ENCODE measurements at places on chromosomes 11 and 22.

DNA sequence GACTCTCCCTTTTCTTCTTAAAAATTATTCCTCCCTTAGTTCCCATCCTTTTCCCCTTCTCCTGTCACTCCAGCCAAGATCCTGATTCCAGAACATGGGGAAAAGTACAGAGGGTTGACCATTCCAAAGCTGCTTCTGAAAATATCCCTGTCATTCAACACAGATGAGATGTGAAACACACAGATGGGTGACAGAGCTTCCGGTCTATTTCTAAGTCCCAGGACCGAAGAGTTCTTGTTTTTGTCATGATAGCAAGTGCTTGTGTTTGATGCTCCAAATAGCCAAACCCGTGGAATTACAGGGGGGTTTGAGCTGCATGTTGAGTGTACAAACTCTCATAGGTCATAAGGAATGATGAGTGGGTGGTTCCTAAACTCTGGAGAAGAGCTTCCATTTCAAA lies 57.9 kb downstream of the PARVA start:
- no peak for DNase-seq

GRCh38 chr22:32333769-32334659 lies 23.7 kb upstream of the RFPL3 start:
- DNase-seq, result no peak

GRCh38 chr11:2898366-2899079 lies 12.9 kb upstream of the CDKN1C start:
- no peak for DNase-seq

DNA sequence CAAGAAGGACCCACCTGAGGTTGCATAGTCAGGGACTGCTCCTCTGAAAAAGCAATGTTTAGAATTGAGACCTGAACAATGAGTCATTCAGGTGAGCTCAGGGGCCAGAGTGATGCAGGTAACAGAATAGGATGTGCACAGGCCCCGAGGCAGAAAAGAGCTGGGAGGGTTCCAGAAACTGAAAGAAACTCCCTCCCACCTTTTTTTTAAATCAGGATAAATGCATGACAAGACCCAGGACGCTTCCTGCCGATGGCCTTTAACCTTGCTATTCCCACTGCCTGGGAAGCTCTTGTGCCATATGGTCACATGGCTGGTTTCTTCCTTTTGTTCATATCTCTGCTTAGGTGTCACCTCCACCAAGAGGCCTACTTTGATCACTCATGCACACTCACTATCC lies 214.2 kb upstream of the ZBED5 start:
- DNase-seq, result no peak

DNA sequence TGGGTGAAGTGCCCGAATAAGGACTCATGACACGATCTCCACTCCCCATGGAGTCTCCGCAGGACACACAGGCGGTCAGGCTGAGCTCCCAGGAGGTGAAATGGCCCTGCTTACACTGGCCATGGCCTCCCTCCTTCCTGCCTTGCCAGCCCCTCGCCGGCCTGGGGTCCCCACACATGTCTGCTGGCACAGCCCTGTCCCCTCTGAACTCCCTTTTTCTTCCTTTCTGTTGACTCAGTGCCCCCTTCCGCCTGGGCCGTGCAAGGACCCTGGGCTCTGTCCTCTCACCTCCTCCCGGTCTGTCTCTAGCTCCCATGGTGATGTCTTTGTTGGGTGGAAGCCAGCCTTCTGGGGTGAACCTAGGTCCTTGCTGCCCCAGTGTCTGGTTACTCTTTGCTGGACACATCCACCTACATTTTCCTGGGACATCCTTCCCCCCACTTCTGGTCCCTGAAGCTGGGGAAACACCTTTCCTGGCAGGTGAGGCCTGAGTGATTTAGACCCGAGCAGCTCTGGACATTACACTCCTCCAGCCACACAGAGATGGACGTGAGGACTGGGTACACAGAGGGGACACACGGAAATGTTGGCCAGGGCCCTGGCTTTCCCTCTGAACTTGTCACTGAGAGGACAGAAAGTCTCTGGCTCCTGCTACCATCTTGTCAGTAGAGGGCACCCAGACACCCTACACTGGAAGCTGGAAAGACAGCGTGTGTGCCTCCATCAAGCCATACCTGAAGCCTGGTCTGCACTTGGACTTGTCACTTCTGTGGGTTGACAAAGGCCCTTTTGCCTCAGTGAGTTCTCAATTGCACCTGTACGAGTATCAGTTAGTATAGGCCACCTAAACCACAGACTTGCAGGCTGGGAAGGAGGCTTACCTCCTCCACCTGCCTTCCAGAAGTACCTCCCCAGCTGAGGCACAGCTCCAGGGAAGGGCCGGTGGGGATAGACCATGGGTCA lies 864.3 kb downstream of the TBC1D22A start:
- no peak for DNase-seq

DNA sequence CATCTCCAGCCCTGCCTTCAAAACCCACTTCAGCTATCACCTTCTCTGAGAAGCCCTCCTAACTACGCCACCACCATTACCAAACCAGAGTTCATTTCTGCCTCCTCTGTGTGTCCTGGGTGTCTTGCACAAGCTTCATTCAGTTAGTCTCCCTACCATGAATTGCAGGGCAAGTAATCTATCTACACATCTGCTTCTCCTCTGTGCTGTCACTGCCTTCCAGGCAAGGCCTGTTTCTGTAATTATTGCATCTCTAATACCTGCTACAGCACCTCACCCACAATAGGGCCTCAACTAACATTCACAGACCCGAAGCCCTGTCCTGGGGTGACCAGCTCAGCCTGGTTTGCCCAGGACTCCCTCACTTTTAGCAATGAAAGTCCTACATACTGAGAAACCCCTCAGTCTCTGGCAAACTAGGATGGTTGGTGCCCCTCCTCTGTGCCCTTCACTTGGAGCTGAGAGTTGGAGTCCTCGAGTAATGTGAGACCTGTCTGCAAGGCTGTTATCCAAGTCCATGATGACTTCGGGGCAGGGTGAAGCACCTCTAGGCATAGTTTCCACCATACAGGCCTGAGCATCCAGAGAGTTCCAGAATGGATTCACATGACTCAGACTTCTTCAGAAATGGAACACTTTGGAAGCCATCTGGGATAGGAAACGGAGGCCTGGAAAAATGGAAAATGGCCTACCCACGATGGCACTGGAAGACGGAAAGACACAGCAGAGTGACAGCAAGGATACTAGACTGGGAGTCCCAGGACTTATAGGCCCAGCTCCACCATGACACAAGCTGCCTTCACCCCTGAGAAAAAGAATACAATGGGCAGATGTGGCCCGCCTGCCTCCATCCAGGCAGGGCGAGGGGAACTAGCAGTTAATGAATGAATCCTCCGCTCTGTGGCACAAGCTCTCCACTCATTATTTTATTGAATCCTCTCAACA lies 269.3 kb downstream of the BUD13 start:
- no peak for DNase-seq

DNA sequence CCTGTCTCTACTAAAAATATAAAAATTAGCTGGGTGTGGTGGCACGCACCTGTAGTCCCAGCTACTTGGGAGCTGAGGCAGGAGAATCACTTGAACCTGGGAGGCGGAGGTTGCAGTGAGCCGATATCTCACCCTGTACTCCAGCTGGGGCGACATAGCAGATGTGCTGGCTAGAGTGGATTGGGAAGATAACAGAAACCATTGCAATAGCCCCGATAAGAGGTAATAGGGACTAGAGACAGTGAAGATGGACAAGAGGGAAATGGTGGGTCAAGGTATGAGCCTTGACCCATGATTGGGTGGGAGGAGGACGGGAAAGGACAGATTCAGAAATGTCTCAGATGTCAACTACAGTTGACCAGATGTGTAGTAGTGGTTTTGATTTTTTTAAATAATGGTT lies 6.1 kb downstream of the SWAP70 start:
- DNase-seq, result no peak

- DNase-seq, result no peak
Observed at GRCh38 chr22:45448431-45448830, 34.9 kb downstream of the RIBC2 start.

- no peak for DNase-seq
Observed at GRCh38 chr11:19208959-19209546, 7.3 kb upstream of the CSRP3 start.

- DNase-seq, result no peak
Observed at GRCh38 chr11:103035791-103036434, 56.0 kb downstream of the DCUN1D5 start.

DNA sequence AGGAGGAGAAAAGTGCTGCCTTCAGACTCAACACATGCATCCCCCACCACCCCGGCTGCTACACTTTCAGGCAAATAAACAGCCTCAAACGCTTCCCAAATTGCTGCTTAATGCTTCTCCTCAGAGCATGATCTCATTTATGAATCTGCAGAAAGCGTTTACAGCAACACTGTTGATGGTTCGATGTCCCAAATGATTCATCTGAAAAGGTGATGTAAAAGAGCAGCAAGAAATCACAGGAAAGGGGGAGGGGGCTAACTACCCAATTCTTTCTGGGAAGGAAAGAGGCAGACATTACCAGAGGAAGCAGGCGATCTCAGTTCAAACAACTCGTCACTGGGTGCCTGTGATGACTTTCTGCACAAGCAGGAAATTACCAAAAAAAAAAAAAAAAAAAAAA lies 119.6 kb downstream of the TENM4 start:
- DNase-seq, result no peak

- no peak for DNase-seq
Observed at GRCh38 chr11:352456-353031, 16.8 kb upstream of the B4GALNT4 start.

- no peak for DNase-seq
Observed at GRCh38 chr11:119209186-119209585, 3.0 kb downstream of the CBL start.

DNA sequence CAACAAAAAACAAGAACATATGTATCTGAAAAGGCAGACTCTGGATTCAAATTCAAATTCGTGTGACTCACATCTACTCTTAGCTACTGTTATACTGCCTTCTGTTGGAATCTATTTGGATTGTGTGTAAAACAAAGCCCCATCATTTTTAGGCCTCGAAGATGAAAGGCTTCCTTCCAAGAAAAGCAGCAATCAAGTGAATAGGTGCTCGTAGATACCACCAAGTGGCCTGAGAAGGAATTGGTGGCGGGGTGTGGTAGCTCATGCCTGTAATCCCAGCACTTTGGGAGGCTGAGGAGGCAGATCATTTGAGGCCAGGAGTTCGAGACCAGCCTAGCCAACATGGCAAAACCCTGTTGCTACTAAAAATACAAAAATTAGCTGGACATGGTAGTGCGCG lies 4.2 kb downstream of the GRAMD1B start:
- no peak for DNase-seq

- DNase-seq, result no peak
Observed at GRCh38 chr22:29154364-29155048, 51.2 kb upstream of the EMID1 start.

- no peak for DNase-seq
Observed at GRCh38 chr11:105811242-105811641, 201.4 kb downstream of the GRIA4 start.

GRCh38 chr11:123856444-123856843 lies 29.0 kb downstream of the TMEM225 start:
- DNase-seq, result no peak

GRCh38 chr11:130144861-130145281 lies 14.7 kb upstream of the ST14 start:
- DNase-seq, result no peak

DNA sequence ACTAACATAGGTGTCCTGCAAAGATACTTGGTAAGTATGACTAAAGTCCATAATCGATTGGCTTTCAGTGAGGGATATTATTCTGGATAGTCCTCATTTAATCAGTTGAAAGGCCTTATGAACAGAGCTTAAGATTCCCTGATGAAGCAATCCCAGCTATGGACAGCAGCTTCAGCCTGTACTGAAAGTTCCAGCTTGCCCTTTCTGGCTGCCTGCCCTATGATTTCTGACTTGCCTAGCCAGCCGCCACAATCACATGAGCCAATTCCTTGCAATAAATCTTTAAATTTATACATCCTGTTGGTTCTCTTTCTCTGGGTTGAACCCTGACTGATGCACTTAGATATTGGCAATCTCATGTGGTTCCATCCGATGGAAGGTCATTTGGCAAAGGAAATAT lies 759.0 kb upstream of the API5 start:
- no peak for DNase-seq

DNA sequence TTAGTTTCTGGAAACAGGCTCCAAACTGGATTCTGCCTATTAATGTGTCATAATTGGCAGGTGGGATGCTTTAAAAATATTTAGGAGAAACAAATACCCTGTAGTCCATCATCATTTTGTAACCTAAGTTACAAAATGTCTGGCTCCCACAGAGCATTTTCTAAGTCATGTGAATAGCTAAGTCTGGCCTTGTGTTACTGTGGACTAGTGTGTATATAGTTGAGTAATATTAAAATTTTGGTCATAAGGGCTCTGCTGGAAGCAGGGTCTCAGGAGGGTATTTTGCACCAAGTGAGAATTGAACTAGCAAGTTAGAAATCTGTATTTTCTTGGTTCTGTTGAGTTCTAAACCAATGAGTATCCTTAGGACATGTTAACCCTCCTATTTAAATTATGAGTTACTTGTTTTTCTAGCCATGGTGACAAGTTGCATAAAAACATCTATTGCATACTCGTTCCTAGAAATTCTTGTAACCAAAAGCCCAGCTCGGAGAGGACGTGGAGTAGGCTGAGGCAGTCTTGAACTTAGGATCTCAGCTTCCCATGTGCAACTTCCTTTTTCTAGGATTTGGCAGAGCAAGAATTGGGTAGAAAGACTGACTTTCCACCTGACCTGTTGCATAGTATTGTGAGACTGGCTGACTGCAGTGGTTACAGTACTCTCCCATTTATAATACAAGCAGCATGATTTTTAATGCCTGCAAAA lies 5.4 kb downstream of the PTPMT1 start:
- DNase-seq, result no peak

DNA sequence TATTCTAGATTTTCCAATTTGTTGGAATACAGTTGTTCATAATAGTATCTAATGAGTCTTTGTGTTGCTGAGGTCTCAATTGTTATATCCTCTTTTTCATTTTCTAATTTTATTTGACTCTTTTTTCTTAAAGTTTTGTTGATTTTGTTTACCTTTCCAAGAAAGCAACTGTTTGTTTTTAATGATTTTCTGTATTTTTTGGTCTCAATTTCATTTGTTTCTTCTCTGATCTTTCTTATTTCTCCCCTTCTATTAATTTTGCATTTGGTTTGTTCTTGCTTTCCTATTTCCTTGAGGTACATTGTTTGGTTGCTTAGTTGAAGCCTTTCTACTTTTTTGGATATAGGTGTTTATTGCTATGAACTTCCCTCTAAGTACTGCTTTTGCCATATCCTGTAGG lies 5.2 kb upstream of the OR52A1 start:
- no peak for DNase-seq

DNA sequence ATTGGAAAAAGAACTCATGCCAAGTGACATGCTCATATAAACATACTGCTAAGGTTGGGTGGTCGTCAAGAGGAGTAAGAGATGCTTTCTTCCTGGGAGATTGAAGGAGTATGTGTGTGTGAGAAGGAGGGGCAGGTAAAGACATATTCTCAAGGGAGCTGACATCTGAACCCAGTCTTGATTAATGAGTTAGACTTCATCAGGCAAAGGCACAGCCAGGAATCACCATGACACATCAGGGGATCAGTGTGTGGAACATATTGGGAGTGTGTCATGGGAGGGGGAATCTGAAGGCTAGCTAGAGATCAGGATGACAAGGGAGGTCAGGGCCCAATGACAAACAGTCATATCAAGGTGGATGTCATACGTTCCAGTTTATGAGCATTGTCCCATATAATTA lies 14.9 kb downstream of the CNTF start:
- DNase-seq, result no peak

GRCh38 chr11:20611892-20612291 lies 12.5 kb downstream of the SLC6A5 start:
- DNase-seq, result no peak

GRCh38 chr11:64406221-64406946 lies 47.4 kb downstream of the RPS6KA4 start:
- no peak for DNase-seq

Data from NCI-H1436 treated with DMSO at 0.1 percent for 48 hours (cell line).